ENCODE measurements at places on chromosomes 1 and 21. TPM values are rescaled to one million over a fixed set of nuclear protein-coding genes. Genes with fewer than 3 reads are reported as not detected.

The AMY1B gene
- total RNA-seq = not detected

The HES3 gene
- total RNA-seq = not detected

The OR13G1 gene
- total RNA-seq = not detected

The FCRL5 gene
- total RNA-seq = not detected

The SELL gene
- total RNA-seq = 1.2 TPM

The CD2 gene
- not detected for total RNA-seq

The CLCA1 gene
- total RNA-seq = not detected

The CFHR5 gene
- total RNA-seq = not detected

The CHTOP gene
- total RNA-seq = 112 TPM

The SMG7 gene
- 25.5 TPM for total RNA-seq

The HIVEP3 gene
- 8.4 TPM for total RNA-seq

The A3GALT2 gene
- total RNA-seq = not detected

The OVAAL gene
- total RNA-seq = not detected

The CLSTN1 gene
- 98.3 TPM for total RNA-seq

The LCE1E gene
- total RNA-seq = not detected

The LIN28A gene
- not detected for total RNA-seq

The GFI1 gene
- total RNA-seq = 0.29 TPM

The NIPAL3 gene
- 43.7 TPM for total RNA-seq

The FAM72A gene
- total RNA-seq = 18.6 TPM

The INTS11 gene
- 254 TPM for total RNA-seq

The COL9A2 gene
- 7.0 TPM for total RNA-seq

The LSM10 gene
- 35.2 TPM for total RNA-seq

The CD48 gene
- not detected for total RNA-seq

The UBASH3A gene
- 1.0 TPM for total RNA-seq

The TMEM125 gene
- total RNA-seq = 8.6 TPM

The CNR2 gene
- total RNA-seq = not detected

The CFAP107 gene
- not detected for total RNA-seq

The MNDA gene
- not detected for total RNA-seq

The TFF3 gene
- total RNA-seq = 9.1 TPM

The LMX1A gene
- not detected for total RNA-seq

The NOS1AP gene
- 2.6 TPM for total RNA-seq

The PLPPR4 gene
- 0.17 TPM for total RNA-seq

The BOLA1 gene
- total RNA-seq = 38.6 TPM

The CD53 gene
- total RNA-seq = not detected

The CHRNB2 gene
- total RNA-seq = not detected

The PLEKHA6 gene
- total RNA-seq = 53.8 TPM

The SLC30A10 gene
- not detected for total RNA-seq

The ITLN2 gene
- not detected for total RNA-seq

The RGS18 gene
- not detected for total RNA-seq

The DMBX1 gene
- total RNA-seq = 2.4 TPM

The AJAP1 gene
- total RNA-seq = not detected

The IGSF3 gene
- 15.5 TPM for total RNA-seq

The NUAK2 gene
- 4.8 TPM for total RNA-seq

The C1orf52 gene
- total RNA-seq = 61.0 TPM

The GPA33 gene
- 0.04 TPM for total RNA-seq

The SLAMF1 gene
- total RNA-seq = not detected

The CDK18 gene
- 16.4 TPM for total RNA-seq

The PDE4B gene
- total RNA-seq = 1.4 TPM

The OR2T35 gene
- total RNA-seq = not detected

The TRIM62 gene
- total RNA-seq = 9.7 TPM

The EPHX1 gene
- 69.2 TPM for total RNA-seq

The AGT gene
- not detected for total RNA-seq

The GUCA2B gene
- not detected for total RNA-seq

The CACHD1 gene
- 6.6 TPM for total RNA-seq

The PIK3C2B gene
- 35.3 TPM for total RNA-seq

The APOBEC4 gene
- not detected for total RNA-seq

The SELP gene
- total RNA-seq = not detected

The CFHR1 gene
- not detected for total RNA-seq
